NCI-H510A (cell line): ENCODE measurements at places on chromosomes 11 and 22.

DNA sequence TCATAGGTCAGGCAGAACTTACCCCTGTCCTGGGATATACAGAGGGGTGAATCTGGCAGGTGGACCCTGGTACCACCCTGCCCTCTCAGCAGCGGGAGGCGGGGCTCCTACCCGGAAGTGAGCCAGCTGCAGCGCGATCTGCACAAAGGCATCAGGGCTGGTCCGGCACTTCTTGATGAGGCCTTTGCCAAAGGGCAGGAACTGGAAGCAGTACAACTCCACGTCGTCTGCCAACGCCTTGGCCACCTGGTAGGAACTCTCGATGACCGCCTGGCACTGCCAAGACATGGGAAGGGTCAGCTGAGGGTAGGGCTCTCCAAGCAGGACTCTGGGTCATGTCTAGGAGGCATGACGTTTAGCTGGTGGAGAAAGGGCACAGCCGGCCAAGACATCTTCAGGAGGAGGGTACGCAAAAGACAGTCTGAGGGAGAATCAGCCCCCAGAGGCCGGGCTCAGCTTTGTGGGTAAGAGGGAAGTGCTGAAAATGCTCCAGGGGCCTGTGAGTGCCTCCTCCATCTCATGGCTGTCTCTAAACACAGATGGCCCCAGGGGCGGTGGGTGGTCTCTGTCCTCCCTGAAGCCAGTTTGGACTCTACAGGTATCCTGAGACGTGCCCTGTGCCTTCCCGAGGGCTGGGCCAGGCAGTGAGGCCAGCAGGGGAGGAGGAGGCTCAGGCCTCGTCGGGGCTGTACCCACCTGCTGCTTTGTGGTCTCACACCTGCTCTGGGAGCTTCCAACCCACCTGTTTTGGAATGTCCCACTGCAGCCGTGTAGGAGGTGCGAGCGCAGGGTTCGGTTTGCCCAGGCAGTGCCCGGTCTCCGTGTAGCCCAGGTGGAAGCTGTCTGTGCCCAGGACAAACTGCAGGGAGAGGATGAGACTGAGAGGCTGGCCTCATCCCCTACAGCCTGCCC lies 6.7 kb downstream of the CPT1B start:
- DNase-seq, result no peak

DNA sequence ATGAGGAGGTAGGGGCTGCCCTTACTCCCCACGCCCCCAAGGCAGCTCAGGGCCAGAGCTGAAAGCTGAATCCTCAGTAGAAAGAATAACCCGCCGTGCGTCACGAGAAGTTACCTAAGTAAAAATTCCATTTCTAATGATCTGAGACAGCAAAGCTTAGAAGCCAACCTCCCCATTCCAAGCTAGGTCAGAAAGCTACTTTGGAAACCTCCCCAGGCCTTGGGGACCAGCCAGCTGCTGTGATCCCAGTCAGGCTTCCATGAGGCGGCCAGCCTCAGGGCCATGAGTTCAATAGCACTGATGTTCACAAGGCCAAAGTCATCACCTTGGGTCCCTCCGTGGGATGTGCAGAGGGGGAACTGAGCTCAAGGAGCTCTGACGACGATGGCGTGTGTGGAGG lies 6.9 kb downstream of the SHISAL1 start:
- DNase-seq, result no peak

DNA sequence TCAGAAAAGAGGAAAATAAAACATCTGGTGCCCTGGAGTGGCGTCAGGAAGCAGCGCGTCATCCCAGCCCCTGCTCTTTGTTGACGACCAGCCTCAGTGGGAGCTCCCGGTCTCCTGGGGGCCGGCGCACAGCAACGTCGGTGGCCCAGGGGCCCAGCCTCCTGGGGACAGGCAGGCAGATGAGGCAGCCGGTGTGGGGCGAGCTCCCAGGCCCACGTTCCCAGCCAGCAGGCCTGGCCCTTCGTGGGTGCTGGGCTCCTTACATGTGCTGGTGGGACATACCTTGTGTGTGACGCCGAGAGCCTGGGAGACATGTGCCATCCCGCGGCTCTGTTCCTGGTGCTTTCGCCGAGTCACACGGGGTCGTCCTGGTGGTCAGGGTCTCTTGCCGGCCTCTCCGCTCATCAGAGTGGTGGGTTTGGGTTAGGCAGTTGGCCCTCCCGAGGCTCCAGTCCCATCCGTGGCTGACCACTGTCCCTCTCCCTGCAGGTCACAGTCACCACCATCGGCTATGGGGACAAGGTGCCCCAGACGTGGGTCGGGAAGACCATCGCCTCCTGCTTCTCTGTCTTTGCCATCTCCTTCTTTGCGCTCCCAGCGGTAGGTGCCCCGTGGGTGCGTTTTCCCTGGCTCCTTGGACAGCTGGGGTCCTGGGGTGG lies 116.7 kb downstream of the KCNQ1OT1 start:
- no peak for DNase-seq

- peak; percentile 34 for DNase-seq
Measured at GRCh38 chr11:116879800-116880625, 42.6 kb upstream of the APOA1 start.

DNA sequence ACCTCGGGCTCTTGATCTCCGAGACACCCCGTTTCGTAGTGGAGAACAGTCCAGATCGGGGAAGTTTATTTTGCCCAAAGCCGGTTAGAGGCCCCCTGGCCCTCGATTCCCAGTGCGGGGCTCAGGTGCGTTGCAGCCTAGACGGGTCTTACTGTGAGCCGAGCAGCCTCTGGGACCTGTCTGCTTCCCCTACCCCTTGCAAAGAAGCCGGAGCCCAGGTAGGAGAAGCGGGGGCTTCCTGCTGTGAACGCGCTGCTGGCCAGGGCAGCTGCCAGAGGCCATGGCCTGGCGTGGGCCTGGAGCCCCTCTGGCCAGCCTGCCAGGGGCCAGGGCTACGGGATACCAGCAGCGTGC lies 621 bp downstream of the TSPO start:
- DNase-seq, result no peak

- DNase-seq, result no peak
Measured at GRCh38 chr11:108775324-108775723, 110.5 kb downstream of the DDX10 start.

- DNase-seq, result no peak
Measured at GRCh38 chr11:33451364-33451763, 194.2 kb downstream of the HIPK3 start.

GRCh38 chr11:33636104-33636503 lies 64.5 kb downstream of the C11orf91 start:
- no peak for DNase-seq

- DNase-seq, result no peak
Measured at GRCh38 chr11:67288198-67288451, 978 bp upstream of the ANKRD13D start.

GRCh38 chr22:38946771-38947170 lies 10.6 kb upstream of the APOBEC3A start:
- no peak for DNase-seq

DNA sequence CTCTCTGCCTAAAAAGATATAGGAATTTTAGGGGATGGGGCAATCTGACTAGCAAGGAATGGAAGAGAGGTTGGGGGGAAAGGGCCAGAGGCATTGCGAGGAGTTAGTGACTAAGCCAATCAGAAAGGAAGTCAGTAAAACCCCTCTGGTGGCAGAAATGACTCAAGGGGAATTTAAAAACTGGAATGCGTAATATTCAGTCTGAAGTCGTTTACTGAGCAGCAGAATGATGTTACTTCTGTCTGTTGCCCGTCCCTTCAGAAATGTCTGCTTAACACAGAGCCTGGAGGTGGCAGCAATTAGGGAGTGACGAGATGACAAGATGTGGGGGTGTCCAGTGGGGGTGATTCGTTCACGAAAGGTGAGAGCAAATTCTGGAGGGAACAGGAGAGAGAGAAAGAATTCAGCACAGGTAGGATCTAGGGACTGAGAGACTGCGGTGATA lies 107.7 kb upstream of the CLMP start:
- no peak for DNase-seq
